ENCODE measurements at places on chromosomes 11 and 22.
A peak's percentile ranks its signal among the peaks of the same experiment; 100 is the strongest.

DNA sequence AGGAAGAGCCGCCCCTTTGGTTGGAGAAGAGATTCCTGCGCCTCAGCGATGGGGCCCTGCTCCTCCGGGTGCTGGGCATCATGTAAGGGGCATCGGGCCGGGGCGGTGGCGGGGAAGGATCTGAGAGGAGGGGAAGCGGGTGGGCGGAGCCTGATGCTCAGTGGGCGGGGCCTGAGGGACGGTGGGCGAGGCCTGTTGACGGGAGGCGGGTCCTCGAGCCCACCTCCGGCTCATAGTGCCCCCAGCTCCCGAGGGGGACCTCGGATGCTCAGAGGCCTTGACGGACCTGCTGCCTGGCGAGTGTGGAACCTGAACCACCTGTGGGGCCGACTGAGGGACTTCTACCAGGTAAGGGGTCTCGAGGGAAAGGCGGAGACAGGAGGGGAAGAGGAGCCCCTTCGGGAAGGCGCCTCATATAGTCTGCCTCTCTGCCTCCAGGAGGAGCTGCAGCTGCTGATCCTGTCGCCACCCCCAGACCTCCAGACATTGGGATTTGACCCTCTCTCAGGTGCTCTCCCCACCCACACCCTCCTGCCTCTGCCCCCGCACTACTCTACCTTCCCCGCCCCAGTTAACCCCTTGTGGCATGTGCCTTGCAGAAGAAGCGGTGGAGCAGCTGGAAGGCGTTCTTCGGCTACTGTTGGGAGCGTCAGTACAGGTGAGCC, 799 bp downstream of the CCDC88B start:
- DNase-seq, result peak; percentile 77

- no peak for DNase-seq
These were observed 74.3 kb downstream of the MYEOV start for GRCh38 chr11:69368119-69368880.

- no peak for DNase-seq
These were observed 4.2 kb downstream of the SSH3 start for GRCh38 chr11:67307545-67308001.

DNA sequence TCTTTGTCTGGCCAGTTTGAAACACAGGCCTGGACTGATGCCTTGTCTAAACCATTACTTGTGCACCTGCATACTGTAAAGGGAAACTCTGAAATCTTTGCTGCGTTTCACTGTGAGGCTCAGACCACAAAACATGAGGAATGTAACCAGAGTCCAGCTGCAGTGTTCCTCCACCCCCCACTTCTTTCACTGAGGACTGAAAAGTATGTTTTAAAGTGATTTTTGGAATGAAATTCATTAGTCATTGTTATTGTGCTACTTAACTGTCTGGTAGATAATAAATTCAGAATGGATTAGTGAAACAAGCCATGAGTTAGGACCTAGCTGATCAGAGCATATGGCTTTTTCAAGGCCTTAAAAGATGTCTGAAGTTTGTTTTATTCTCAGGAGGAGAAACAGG, 181.2 kb downstream of the WNT11 start:
- no peak for DNase-seq

- DNase-seq, result no peak
These were observed 333.6 kb upstream of the NCAM1 start for GRCh38 chr11:112627588-112628045.

GRCh38 chr11:70313945-70314344, 43.5 kb downstream of the PPFIA1 start:
- no peak for DNase-seq

DNA sequence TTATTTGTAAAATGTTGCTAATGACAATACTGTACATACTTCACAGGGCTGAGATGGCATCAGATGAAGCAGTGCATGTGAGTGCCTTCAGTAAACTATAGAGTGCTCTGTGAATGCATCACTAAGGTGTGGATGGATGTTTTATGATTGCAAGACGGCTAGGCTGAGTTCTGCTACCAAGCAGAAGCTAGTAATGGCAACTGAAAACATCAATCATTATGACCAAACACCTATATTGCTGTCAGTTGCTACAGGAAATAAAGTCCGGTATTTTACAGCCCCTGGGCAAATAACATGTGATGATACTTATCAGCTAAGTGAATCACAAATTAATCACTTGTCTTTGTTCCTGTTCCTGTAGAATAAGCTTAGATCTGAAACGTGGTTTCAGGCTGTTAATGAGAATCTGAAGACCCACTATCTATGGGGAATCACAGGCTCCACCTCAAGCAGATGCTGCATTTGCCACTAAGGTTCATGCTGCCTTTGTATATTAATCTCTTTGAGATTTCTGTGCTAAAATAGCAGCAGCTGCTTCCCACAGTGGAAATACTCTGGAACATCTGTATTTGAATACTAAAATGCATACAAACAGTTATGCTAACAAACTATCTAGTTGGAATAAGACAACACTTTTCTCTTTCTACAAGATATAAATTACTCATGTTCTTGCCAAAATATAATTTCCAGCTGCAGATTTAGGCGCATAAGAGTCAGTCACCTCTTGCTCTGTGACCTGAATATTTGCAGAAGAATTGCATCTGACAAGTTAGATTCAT, 254.0 kb upstream of the PITPNB start:
- no peak for DNase-seq

GRCh38 chr22:43164636-43165035, 13.3 kb downstream of the TSPO start:
- no peak for DNase-seq

DNA sequence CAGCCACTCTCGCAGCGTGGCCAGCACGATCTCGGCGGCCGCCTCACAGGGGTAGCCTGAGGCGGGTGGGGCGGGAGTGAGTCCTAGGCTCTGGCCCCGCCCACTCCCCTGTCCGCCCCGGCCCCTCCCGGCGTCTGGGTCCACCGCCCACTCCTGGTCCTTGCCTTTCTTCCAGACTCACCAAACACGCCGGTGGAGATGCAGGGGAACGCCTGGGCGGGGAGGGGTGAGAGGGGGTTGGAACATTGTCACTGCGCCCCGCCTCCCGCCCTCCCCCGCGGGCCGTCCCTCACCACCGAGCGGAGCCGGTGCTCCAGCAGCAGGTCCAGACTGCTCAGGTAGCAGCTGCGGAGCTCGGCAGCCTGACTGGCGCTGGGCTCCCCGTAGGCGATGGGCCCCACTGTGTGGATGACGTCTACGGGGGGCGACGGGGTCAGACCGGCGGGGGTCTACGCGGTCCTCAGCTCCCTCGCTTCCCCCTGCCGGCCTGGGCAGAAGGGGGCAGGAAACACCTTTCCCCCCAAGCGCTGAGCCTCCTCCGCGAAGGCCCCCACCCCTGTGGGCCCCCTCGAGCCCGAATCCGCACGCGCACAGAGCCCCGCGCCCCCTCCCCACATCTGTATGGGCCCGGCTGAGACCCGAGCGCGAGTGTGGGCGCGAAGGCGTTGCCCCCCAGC, 13.2 kb downstream of the OTUB1 start:
- peak; percentile 55 for DNase-seq

DNA sequence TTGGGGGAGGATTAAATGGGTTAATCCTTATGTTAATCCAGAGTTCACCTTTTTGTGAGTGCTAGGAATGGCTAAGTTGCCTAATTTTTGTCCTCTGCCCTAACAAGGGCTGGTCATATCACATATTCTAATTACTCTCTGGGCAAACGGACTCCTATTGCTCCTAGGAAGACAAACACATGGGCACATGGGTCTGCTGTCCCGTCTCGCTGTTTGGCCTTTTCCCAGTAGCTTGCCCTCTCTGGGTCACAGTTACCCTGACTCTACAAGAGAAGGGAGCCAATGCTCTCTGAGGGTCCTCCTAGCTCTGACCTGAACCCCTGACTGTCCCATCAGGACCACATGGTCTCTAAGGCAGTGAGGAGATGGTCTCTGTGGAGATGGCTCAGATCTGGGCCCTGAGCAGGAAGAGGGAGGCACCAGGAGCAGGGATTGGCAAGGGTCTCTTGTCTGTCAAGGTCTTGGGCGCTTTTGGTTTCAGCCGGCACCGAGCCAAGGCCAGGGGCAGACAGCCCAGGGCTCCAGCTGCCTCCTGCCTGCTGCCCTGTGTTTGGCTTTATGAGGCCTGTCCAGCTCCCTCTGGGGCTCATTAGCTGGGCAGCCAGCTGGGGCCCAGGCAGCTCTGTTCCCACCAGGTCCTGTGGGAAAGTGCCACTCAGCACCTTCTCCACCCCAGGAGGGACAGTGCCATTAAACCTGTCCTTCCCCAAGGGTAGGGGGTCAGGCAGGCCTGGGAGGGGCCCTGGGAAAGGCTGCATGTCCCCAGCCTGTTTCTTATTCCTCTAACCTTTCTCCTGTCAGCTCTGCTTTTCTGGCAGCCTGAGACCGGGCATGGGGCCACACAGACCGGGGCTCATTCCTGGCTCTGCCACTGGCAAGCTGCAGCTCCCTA, 559.9 kb downstream of the MN1 start:
- DNase-seq, result no peak

Data from T-helper 9 cell (primary cell).